Right hindlimb (tissue), 1 donor: ENCODE measurements at places on chromosomes 12 and 14.

- peak; percentile 81 for DNase-seq
Measured at GRCh38 chr12:130775953-130776856, 60.1 kb upstream of the RIMBP2 start.

- DNase-seq, result no peak
Measured at GRCh38 chr12:105510526-105510925, 180.0 kb downstream of the C12orf75 start.

- no peak for DNase-seq
Measured at GRCh38 chr14:85482552-85482951, 47.4 kb upstream of the FLRT2 start.

GRCh38 chr14:95008445-95009217 is 148.7 kb downstream of the DICER1 start:
- DNase-seq, result no peak

DNA sequence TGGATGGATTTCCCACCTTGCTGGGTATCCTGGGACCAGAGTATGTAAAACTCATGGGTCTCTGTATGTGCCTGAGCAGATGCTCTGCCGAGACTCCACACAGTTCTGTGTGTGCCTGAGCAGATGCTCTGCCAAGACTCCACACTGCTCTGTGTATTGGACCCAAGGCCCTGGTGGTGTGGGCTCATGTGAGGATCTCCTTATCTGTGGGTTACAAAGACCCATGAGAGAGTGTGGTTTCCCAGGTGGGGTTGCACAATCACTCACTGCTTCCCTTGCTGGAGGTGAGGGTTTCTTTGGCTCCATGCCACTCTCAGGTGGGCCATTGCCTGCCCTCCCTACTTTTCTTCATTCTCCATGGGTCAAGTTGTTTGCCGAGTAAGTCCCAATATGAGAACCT is 141.5 kb downstream of the TBC1D30 start:
- no peak for DNase-seq

DNA sequence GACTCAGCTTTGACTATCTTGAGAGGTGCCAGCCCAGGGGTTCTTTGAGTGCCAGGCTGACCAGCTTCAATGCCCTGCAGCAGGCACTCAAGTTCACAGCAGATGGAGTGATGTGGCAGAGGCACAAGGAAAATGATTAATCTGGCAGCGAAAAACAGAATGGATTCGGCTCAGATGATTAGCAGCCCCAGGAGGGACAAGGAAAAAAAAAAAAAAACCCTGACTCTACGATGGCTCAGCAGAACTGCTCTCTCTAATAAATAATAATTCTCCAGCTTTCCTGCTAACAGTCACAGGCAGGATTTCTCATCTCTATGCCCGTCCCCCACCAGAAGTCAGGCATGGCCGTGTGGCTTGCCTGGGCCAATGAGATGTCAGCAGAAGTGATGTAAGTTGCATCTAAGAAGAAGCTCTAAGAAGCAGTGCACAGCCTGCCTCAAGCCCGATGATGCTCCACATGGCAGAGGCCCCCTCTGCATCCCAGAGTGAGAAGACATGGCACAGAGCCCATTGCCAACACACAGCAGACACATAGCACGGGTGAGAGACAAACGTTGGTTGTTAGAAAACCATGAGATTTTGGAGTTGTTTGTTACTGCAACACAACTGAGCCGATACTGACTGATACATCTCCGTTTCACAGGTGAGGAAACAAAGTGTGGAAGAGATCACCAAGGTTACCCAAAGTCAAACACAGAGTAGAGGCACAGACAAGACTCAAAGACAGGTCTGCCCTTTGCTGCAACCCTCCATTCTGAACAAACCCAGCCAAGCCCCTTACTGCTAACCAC is 111.0 kb downstream of the SCARB1 start:
- DNase-seq, result no peak

DNA sequence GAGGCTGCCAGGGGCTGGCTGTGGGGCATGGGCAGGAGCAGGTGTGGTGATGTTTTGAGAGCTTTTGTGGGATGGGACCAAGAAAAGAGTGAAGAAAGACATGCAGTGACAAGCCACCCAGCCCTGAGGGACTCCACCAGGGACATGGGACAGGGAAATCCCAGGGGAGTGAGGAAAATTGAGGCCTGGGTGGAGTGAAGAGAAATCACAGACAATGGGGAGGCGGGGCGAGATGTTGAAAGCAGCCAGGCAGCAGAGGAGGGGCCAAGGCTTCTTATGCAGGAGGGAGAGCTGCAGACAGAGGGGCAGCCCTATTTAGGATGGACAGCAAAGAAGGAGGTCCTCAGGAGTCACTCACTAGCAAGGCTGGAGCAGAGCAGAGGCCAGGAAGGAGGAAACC is 4.2 kb upstream of the KRT1 start:
- no peak for DNase-seq

DNA sequence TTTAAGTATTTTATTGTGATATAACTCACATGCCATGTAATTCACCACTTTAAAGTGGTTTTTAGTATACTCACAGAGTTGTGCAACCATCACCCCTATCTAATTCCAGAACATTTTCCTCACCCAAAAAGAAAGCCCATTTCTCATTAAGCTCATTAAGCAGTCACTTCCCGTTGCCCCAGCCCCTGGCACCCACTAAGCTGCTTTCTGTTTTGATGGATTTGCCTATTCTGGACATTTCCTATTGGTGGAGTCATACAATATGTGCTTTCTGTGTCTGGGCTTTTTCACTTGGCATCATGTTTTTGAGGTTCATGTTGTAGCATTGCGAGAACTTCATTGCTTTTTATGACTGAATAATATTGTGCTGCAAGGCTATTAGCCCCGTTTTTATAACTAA is 66.0 kb downstream of the ARL6IP4 start:
- no peak for DNase-seq

GRCh38 chr12:82082501-82082900 is 275.7 kb downstream of the CCDC59 start:
- DNase-seq, result no peak

GRCh38 chr14:29097476-29097875 is 330.9 kb downstream of the FOXG1 start:
- DNase-seq, result no peak
